ENCODE measurements at places on chromosomes 7 and 10. TPM values are rescaled to one million over a fixed set of nuclear protein-coding genes. Genes with fewer than 3 reads are reported as not detected.

Gene MNX1
- total RNA-seq: not detected

Gene FAM25A
- total RNA-seq: not detected

Gene FAM25C
- not detected for total RNA-seq

GRCh38 chr7:1586126-1586826, 16.4 kb upstream of the PSMG3 start:
- peaks cover 8% of the 10 kb centered on the region for H3K27me3 ChIP-seq
- no peak for DNase-seq
- H3K4me3 ChIP-seq: no peak overlapping the region
- no peaks in the 10 kb centered on the region for H3K36me3 ChIP-seq

GRCh38 chr10:125124115-125124487, 36.3 kb downstream of the CTBP2 start:
- H3K4me1 ChIP-seq: peaks cover 82% of the 10 kb centered on the region
- H3K4me3 ChIP-seq: peak overlapping the region; percentile 40
- H3K27ac ChIP-seq: peak overlapping the region; percentile 94
- H3K27me3 ChIP-seq: no peaks in the 10 kb centered on the region
- no peak for DNase-seq
- peaks cover 24% of the 10 kb centered on the region for H3K36me3 ChIP-seq

DNA sequence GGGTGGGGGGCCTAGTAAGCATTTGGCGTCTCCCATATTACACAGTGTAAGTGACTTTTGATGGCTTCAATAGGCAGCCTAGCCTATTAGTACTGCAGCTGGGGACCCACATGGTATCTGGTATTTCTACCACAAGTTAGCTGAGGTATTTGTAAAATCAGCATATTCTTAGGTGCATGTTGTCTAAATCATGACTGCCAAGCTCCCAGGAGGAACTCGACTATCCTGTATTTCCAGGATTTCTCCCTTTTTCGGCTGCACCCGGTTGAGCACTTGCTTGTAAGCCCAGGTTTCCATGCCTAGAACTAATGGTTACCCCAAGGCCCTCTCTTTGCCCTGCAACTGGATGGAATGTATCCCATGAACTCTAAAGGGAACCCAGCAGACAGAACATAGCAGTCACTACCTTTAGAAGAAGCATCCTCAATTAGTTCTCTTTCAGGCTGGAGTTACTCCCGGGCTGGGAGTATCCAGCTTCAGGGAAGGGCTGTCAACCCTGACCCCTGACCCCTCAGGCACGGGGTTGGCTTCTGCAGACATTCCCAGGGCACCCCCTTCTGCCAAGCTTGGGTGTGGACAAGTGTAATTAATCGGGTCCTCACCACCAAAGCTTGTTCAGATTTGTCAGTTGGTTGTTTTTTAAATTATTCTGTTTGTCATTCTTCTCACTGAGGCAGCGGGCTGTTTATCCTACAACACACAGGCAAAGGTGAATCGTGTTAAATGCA, 90.3 kb upstream of the PARD3 start:
- no peak for DNase-seq
- H3K4me3 ChIP-seq: no peak overlapping the region
- no peaks in the 10 kb centered on the region for H3K27me3 ChIP-seq
- H3K36me3 ChIP-seq: no peaks in the 10 kb centered on the region
- H3K27ac ChIP-seq: peak overlapping the region; percentile 74
- H3K4me1 ChIP-seq: peaks cover 38% of the 10 kb centered on the region

Data from osteocyte (in vitro differentiated cells).